Stimulated activated CD8-positive, alpha-beta memory T cell treated with anti-CD3 and anti-CD28 coated beads, Interleukin-7, amount 100 ng/mL, for 1 hour (primary cell): ENCODE measurements at places on chromosomes 2 and 18.

GRCh38 chr2:110126906-110127305, 11.3 kb upstream of the MALL start:
- no peak for DNase-seq

- DNase-seq, result no peak
These were observed 134.3 kb downstream of the THADA start for GRCh38 chr2:43461453-43462073.

- DNase-seq, result no peak
These were observed 463.7 kb upstream of the DSEL start for GRCh38 chr18:67980241-67980640.

DNA sequence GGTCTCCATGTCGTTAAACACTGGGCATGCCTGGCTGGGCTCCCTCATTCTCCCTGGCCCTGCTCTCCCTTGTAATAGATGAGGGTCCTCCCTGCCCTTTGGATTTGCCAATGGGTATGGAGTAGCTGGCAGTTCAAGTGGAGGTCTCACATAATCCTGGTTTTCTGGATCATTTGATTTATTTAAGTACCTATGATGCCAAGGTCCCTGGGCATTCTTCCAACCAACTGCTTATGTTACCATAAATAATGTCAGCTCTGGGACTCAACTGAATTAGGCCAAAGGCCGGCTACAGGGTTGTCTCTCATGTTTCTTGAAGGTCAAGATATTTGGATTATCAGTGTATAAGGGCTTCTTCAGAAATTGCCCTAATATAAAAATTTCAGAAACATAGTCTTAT, 104.9 kb upstream of the LYPD6 start:
- DNase-seq, result no peak

DNA sequence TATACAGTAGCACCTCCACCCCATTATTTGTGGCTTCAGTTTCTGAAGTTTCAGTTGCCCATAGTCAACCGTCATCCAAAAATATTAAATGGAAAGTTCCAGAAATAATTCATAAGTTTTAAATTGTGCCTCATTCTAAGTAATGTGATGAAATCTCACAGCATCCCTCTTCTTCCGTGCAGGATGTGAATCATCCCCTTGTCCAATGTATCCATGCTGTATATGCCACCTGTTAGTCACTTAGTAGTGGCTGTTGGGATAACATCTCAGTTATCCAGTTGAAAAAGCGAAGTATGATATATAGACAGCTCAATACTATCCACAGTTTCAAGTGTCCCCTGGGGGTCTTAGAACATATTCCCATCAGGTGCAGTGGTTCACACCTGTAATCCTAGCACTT, 119.1 kb upstream of the OTX1 start:
- no peak for DNase-seq

GRCh38 chr18:5969355-5969988, 74.2 kb upstream of the TMEM200C start:
- DNase-seq, result no peak

DNA sequence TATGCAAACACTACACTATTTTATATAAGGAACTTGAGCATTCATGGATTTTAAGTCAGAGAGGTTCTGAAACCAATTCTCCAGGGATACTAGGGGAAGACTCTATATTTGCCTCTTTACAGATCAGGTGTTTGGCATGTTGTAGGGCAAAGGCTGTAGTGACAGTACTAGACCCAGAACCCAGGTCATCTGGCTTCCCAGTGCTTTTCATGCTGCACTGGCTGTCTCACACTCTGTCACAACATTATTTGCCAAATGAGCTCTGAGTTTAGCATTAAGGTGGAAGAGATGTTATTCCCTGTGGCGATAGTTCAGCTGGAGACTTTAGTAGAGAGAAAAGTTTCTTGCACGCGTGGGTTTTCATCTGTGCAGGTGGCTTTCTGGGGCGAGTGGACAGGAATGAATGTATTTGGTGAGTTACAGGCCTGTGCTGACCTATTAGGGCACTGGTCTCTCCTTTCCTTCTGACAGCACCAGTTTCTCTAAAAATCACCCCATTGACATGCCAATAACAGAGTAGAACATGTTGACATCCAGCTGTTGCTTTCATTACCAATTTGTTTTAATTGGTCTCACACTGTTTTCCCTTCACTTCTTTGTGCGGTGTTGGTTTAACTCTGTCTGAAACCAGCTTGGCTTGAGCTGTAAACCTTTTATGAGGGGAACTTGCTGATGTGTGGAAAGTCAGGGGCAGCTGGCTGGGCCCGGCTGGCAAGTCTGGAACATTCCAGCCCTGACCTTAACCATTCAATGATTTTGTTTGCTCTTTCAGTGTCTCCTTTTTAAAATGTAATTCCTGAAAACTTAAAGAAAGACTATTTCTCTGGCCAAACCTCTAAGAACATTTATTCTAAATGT, 643.0 kb upstream of the FAM98A start:
- no peak for DNase-seq

GRCh38 chr2:157192445-157193423, 64.8 kb upstream of the GALNT5 start:
- DNase-seq, result no peak

DNA sequence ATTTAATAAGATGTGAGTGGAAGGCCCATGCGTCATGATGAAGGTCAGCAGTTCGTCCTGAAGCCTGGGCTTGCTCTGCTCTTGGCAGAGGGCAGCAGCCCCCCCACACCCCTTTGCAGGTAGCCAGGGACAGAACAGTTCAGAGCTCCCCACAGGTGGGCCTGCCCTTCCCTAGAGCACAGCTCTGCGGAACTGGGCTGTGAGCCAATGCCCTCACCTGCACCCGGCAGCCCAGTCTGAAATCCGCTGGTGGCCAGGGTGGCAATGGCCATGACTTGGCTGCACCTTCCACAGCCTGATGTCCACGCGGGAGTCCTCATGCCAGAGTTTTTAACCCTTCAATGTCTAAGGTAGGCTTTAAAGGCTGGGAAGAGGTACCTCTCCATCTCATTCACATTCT, 136.7 kb downstream of the ACKR3 start:
- DNase-seq, result no peak

- no peak for DNase-seq
These were observed 29.5 kb upstream of the PAIP2B start for GRCh38 chr2:71256421-71256820.

- DNase-seq, result no peak
These were observed 90.4 kb upstream of the LYPD1 start for GRCh38 chr2:132760405-132760804.

GRCh38 chr2:240819858-240820606, at the start of gene KIF1A:
Gene KIF1A, minus strand, starts transcription at chr2:240820219. Its CDS starts 22,467 bp downstream, at chr2:240797752.
- no peak for DNase-seq
